Stimulated activated CD8-positive, alpha-beta memory T cell treated with anti-CD3 and anti-CD28 coated beads, Interleukin-2, amount 100 ng/mL, for 1 hour (primary cell): ENCODE measurements at places on chromosomes 7 and 10.

DNA sequence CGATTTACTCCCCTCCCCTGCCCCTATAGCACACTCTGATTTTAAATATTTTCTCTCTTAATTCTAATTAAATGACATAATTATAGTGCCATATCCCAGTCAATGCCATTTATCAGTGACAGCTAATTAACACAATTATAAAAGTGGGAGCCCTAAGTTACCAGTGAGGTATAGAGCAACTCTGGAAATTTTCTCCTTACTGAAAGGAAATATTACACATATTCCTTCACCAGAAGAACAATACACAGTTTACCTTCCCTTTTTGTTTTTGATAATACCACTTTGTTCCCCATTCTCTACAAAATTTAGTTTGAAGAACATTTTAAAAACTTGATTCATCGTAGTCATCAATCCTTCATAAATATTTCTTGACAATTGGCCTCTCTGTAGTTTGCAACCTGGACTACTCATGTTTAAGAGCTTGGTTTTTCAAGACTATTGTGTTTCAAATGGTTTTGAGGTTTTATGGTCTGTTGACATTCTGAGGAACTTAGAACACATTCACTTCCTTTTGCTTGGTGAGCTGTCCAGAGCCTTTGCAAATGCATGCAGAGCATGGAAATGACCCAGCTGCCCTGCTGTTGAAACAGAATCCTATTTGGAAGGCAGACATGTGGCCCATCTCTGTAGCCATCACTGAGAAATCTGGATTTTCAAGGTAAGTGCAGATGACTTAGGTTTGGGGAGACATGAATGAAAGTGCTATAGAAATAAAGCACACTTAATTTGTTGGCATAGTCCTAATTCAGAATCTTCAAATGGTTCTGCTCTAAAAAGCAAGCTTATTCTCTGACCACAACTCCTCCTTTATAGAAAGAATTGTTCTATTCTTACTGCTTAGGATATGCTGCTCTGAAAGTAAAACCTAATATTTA lies at the start of gene GPR141:
GPR141 (plus strand) TSS at position 521 of the 875 bp plus-strand sequence. CDS start 56,628 bp downstream, outside the sequence.
- DNase-seq: no peak

DNA sequence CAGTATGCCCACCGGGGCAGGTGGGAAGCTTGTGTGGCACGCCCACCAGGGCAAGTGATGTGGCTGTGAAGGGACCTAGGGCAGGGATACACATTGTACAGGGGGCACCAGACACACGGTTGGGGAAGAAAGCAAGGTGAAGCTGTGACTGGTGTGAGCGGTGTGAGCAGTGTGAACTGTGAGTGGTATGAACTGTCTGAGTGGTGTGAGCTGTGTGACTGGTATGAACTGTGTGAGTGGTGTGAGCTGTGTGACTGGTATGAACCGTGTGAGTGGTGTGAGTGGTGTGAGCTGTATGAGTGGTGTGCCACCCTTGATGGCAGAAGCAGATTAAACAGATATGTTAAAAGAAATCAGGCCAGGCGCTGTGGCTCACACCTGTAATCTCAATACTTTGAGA lies 48.1 kb downstream of the DPYSL4 start:
- no peak for DNase-seq

DNA sequence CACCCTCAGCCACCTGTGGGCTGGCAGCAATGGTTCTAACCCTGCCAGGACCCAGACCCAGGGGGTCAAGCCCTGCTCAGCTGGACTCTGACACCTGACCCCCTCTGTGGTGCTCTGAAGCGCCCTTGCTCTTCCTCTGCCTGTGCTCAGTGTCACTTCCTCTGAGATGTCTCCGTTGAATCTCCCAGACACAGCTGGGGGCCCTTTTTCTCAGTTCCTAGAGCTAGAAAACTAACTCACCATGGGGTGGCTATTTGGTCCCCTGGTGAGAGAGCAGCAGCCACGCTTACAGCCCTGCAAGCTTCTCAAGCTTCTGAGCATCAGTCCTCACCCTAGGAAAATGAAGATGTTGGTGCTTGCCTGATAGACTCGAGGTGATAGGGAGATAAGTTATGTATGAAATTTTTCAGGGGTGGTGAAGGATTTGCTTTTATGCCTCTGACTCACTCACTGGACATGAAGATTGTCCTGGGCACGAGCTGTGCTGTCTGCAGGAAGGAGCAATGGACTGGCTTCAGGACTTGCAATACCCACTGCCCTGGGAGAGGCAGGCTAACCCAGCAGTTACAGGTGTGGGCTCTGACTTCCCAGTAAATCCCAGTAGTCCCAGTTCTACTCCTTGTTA lies 29.6 kb downstream of the COL13A1 start:
- DNase-seq: no peak

DNA sequence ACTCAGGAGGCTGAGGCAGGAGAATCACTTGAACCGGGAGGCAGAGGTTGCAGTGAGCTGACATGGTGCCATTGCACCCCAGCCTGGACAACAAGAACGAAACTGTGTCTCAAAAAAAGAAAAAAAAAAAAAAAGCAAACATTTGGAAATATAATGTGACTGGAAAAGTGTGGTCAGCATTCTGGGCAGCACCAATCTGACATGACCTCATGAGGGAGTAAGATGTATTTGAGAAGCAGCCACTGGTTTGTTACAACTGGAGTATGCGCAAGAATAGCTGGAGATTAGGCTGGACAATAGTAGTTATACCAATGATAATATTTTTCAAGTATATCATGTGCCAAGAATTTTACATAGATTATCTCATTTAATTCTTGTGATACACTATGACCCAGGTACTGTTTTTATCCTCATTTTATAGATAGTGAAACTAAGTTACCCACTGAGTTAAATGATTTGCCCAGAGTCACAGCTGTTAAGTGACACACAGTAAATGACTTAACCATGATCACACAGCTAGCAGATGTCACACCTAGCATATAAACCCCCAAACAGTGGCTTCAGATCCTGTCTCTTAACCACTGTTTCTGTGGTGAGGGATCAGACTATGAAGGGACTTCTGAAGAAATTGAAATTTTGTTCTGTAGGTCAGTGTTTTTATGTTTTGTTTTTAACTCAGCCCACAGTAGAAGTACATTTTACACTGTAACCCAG lies 11.1 kb downstream of the MCU start:
- DNase-seq: no peak

DNA sequence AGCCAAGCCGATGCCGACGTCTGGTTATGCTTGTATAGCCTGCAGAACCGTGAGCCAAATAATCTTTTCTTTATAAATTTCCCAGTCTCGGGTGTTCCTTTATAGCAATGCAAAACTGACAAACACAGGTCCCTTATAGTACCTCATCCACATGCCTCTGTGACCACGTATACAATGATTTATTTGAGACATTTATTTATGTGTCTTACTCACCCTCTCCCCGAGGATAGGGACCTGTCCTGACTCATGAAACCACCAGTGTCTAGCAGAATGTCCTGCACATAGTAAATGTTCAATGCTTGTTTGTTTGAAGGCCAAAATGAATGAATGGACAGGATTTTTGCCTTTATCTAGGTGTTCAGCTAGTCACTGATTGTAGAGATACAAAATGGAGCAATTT lies 147.9 kb upstream of the FZD8 start:
- no peak for DNase-seq

- DNase-seq: no peak
These were observed 628 bp downstream of the MRPS33 start for GRCh38 chr7:141014125-141014523.

DNA sequence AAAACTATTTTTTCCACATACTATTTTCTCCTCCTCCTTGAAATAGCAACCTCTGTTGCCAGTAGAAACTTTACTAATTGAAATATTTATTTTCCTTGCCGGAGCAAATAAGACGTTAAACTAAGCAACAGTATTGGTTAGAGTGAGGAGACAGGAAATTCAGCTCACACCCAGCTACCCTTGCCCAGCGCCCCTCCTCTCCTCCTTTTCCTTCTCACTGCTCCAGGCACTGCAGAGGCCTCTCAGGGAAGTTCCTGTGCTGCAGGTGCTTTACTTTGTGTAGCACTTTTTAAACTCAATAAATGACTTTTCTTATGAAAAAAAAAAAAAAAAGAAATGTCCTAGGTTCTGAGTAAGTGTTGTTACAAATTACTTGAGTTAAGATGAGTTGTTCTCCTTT lies 134.0 kb downstream of the SEMA3E start:
- no peak for DNase-seq

GRCh38 chr10:132486539-132487121 lies 51.0 kb upstream of the INPP5A start:
- DNase-seq: no peak

DNA sequence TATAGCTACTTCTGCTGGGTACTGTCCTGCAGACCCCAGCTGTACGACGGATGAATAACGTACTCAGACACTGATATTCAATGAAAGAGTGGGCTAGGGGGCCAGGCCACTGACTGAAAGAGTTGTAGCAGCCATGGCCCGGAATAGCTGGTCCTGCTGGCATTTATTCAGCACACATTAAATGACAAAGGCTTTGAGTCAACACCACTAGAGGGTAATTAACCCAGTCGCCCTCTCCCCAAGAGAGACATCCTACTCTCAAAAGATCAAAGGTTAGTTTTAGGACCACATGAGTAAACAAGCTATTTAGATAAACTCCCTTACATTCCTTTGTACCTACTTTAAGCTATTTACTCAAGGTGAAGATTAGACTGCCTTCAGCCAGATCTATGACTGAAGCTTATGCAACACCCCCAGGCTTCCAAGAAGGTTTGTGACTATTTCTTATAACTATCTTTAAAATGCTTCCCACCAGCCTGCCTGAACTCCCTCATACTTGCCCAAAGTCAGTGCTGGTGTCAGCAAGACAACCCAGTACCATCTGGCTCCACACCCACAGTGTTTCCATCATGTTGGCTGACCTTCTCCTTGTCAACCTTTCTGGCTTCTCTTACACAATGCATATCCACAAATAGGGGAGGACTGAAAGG lies 629.1 kb downstream of the SORCS1 start:
- DNase-seq: no peak

DNA sequence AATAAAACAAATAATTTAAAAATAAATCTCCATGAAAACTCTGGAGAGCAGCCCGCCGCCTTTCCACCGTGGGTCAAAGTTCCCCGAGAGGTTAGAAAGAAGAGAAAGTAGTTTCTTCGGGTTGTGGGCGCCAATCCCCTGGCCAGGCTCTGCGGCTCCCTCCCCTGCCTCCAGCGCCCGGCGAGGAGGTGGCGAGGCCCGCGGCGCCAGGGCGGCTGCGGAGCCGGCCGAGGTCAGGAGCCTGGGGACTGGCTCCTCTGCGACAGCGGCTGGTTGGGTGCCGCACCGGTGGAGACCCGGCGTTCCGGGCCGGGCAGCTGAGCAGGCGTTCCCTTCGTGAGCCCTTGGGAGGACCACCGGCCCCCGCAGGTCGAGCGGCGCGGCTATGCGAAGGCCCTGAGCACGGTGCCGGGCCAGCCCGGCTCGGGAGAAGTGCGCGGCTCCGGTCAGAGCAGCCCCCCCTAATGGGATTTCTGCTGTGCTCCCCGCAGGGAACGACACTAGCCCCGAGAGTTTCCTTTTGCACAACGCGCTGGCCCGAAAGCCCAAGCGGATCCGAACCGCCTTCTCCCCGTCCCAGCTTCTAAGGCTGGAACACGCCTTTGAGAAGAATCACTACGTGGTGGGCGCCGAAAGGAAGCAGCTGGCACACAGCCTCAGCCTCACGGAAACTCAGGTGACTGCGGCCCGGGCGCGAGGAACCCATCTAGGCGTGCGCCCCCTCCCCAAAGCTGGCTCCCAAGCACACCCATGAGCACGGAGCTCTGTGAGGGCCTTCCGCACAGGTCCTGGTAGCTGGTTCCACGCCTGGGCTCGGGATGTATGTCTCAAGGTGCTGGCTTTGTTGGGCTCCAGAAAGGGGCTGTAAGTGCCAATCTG lies 2.8 kb downstream of the EMX2 start:
- DNase-seq: no peak

GRCh38 chr10:96130326-96130995 lies 364 bp downstream of the ZNF518A start:
- DNase-seq: peak; percentile 39

DNA sequence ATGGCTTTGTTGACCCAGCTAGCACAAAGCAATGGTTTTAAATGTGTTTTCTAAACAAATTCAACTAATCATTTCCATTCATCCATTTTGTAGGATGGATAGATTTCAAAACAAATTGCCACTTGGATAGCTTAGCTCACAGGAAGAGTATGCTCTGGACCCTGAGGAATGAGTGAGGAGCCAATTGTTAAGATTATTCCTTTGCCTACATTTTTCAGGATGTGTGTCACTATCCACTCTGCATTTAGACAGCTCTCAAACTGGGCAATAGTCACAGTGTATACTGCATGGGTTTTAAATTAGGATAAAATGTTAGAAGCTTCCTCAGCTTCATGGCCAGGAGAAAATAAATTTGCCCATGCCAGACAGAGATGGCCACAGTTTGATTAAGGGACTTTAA lies 605.6 kb upstream of the TEX47 start:
- DNase-seq: no peak

GRCh38 chr10:126014309-126014708 lies 117.9 kb downstream of the FANK1 start:
- no peak for DNase-seq

DNA sequence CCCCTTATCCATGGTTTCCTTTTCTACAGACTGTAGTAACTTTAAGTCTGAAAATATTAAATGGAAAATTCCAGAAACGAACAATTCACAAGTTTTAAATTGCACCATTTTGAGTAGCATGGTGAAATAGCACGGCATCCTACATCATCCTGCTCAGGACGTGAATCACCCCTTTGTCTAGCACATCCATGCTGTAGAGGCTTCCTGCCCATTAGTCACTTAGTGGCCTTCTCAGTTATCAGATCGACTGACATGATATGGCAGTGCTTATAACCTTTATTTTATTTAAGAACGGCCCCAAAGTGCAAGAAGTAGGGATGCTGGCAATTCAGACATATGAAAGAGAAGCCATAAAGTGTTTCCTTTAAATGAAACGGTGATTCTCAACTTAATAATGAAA lies 82.7 kb downstream of the CPXM2 start:
- no peak for DNase-seq

DNA sequence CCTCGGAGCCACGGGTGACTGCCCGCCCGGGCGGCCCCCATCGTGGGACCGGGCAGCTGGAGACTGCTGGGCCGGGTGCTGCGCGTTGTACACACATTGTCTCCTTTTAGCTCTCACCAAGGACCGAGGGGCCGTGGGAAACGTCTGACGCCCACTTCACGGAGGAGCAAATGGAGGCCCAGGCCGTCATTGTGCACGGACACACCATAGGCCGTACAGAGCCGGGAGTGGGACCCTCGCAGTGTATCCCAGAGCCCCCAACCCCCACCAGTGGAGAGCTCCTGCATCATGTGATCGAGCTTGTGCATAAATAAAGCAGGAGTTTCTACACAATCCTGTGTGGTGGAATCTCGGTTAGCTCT lies 722 bp downstream of the DENND10 start:
- no peak for DNase-seq

DNA sequence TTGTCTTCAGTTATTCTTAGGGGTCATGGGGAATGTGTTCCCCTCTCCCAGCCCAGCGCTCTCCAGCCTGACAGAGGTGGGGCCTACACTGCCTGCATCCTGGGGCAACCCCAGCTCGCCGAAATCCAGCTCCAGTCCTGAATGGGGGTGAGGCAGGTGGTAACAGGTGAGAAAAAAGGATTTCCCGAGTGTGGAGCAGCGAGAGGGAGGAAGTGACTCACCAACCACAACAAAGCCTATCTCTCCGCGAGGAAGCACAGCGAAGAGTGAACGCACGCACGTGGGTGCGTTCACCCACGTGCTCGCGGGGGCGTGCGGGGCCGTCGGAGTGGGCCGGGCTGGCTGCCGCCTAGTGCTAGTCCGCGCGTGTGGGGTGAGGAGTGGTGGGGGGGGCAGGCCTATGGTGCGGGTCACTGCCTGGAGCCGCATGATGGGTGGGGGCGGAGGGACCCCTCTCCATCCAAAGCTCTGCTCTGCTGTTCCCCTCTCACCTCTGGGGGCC lies 855 bp upstream of the PALD1 start:
- DNase-seq: peak; percentile 65

GRCh38 chr7:27840313-27840712 lies 100.4 kb downstream of the TAX1BP1 start:
- no peak for DNase-seq
